BJ (cell line): ENCODE measurements at places on chromosomes 13 and 19. TPM values are rescaled to one million over a fixed set of nuclear protein-coding genes. Genes with fewer than 3 reads are reported as not detected.

TRAPPC5 gene
- 59.7 and 85.1 TPM in 2 replicates for polyA plus RNA-seq

ZNF701 gene
- polyA plus RNA-seq = 3.8 and 6.0 TPM in 2 replicates

NLRP9 gene
- not detected in 2 replicates for polyA plus RNA-seq

GRCh38 chr13:36907821-36908220 is 12.2 kb downstream of the SMAD9 start:
- DNase-seq = no peak

DNA sequence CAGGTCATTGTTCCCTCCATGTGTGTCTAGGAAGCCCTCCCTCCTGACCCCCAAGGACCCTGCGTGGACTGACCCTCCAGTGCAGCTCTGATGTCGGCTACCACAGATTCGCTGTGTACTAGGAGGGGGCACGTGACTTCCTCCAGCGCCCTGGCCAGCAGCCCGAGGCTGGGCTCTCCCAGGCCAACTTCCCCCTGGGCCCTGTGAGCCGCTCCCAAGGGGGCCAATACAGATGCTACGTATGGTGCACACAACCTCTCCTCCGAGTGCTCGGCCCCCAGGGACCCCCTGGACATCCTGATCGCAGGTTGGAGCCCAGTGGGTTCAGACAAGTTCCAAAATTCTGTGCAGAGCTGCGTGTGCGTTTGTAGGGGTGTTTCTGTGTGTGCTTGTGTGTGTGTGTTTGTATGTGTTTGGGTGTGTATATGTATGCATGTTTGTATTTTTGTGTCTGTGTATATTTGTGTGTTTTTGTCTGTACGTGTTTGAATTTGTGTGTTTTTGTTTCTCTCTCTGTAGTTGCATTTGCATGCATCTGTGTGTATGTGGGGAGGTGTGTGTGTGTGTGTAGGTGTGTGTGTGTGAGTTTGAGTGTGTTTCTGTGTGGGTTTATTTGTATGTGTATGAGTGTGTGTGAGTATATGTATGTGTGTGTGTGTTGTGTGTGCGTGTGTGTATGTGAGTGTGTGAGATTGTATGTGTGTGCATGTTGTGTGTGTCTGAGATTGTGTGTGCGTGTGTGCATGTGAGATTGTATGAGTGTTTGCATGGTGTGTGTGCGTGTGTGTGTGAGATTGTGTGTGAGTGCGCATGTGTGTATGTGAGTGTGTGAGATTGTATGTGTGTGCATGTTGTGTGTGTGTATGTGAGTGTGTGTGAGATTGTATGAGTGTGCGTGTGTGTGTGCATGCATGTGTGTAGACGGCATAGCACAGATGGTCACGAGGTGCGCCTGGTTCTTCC is 21.4 kb upstream of the LILRA2 start:
- no peak for DNase-seq

GRCh38 chr19:19372656-19373416 is 32.6 kb upstream of the GATAD2A start:
- no peak for DNase-seq

DNA sequence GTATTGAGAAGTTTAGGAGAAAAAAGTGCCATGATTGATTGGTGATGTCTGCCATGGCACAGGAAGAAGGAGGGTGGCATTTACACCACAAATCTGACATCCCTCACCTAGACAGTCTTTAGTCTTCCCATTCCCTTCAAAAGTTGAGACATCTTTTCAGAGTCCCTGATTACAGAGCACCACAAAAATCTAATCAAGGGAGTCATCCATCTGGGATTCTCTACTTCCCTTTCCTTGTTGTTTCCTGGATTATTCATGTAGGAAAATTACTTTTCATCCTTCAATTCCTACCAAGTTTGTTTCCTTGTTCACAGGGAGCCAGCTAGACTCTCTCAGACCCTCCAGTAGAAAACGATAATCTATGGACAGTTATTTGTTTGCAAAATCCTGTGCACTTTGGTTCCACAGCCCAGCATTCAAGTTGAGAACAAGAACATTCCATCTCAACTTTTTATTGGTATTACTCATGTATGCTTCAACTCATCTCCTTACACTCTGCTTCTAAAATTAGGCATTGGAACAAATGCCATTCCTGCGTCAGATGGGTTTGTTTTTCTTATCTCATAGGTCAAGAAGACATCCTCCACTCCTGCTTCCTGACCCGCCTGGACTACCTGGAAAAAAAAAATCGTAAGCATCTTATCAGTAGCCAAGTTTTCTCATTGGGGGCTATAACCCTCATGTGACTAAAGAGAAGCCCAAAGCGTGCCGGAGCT is 259.9 kb downstream of the FOXO1 start:
- peak; percentile 81 for DNase-seq

- DNase-seq = no peak
Observed at GRCh38 chr13:98910501-98910951, 67.3 kb downstream of the DOCK9 start.

GRCh38 chr13:36778083-36778671 is 40.8 kb upstream of the RFXAP start:
- peak; percentile 9 for DNase-seq

DNA sequence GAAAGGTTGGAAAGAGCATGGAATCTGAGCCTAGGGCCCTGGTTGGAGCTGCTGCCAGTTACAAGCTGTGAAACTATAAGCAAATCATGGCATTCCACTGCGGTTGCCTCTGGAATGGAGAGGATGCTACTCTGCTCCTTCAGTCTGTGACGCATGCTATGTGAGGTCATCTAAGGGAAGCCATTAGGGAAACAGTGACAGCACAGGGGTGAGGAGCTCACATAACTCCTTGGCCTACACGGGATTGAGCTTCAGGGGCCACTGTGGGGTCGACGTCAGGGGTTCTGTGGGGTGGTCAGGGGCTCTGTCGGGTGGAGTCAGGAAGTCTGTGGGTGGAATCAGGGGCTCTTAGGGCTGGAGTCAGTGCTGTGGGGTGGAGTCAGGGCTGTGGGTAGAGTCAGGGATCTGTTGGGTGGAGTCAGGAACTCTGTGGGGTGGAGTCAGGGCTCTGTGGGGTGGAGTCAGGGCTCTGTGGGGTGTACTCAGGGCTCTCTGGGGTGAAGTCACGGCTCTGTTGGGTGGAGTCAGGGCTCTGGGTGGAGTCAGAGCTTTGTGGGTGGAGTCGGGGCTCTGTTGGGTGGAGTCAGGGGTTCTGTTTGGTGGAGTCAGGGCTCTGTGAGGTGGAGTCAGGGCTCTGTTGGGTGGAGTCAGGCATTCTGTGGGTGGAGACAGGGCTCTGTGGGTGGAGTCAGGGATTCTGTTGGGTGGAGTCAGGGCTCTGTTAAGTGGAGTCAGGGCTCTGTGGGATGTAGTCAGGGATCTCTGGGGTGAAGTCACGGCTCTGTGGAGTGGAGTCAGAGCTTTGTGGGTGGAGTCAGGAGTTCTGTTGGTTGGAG is 35.8 kb upstream of the MEDAG start:
- DNase-seq = peak; percentile 95
